ENCODE measurements at places on chromosomes 6 and 20.

- DNase-seq = no peak
Observed at GRCh38 chr6:145028144-145028818, 707.0 kb downstream of the EPM2A start.

DNA sequence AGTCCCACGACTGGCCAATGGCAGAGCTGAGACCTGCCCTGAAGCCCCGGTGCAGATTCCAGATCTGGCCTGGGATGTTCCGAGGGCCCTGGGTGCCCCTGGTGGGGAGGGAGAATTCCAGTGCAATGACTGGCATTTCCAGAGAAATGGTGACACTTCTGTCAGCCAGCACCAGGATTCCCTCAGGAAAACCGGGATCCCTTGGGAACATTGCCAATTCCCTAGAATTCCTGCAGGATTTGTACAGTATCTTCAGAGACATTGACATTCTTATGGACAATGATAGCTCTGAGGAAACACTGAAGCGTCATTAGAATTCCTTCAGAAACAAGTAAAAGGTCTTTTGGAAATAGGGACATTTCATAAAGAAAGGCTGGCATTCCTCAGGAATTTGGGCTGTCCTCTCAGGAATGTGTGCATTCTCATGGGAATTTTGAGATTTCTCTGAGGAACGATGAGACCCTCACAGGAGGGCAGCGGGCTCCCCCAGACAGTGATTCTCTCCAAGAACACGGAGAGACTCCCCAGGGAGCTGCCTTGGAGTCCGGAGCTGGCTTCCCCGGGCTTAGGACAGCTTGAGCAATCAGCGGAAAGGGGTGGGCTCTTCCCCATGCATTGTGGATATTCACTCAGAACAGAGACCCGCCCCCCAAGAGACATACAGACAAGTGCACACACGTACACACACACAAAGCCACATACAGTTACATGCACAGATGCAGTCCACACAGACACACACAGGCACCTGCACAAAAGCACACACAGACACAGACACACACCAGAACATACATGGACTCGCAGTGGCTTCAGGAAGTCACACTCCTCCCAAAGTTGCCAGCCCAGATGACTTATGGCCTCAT, 35.2 kb upstream of the BPIFA2 start:
- DNase-seq = no peak

DNA sequence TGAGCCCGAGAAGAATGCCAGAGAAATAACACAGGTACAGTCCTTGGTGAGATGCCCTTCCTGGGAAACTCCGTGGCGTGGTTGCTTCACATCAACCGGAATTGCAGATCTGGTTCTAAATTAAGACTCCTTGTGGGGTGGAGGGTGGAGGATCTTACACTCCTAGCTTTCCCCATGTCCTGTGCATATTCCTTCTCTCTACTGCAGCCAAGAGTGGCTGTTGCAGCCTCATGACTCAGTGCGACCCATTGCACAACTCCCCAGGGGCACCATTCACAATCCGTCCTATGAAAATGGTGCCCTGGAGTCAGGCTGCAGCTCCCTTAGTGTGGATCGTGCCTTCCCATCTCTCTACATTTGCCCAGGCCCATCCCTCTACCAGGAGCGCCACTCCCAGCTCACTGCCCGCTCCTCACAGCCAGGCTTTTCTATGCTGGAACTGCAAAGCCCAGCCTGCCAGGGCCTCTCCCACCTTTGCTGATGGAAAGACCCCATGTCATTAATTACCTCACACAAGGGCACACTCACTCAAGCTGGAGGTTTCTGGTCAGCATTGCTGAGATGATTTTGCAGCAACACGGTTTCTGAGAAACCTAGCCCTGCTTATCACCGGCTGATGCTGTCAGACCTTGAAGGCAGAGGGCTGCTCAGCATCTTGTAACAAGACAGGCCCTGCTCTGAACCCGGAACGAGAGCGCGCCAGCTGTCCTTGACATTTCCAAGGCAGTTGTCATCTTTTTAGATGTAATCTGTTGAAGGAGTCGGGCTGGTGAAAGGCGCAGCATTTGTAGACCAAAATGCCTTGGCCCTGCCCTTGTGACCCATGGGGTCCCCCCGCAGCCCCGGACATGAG, 39.7 kb downstream of the SIRPA start:
- no peak for DNase-seq

DNA sequence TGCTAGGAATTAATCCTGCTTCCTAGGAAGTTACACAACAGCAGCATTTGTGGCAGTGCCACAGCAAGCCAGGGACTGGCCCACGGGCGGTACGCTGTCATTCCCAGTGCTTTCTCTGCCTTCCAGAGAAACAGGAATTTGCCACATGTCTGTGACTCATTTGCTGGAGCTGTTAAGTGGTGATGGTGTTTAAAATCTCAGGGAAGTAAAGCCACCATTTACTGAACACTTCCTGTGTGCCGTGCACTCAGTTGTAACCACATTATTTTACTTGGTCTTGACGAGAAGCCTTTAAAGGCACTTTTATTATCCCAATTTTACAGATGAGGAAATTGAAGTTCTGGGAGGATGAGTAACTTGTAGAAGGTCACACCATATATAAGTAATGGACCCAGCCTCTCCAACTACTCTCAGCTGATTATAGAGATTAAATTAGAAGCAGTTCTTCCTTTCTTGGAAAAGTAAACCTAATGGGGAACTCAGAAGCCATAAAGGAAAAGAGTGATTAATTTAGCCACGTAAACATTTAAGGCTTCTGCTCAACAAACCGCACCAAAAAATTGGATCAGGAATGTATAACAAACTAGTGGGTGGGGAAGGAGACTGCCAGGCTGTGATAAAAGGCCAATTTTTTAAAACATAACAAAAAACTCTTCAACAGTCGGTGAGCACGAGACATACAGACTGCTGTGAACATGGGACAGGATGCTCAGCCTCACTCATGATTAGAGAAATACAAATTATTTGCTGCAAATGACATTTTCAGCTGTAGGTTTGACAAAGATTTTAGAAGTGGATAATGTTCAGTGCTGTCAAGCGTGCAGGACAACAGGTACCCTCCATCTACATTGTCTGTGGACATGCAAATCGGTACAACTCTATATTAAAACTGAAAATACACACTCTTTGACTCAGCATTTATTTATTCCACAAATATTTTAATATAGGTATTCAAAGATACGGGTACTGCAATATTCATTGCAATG, 311.2 kb downstream of the NRN1 start:
- DNase-seq = no peak

- no peak for DNase-seq
Observed at GRCh38 chr6:2103765-2104523, 141.5 kb downstream of the GMDS start.

- no peak for DNase-seq
Observed at GRCh38 chr6:82268301-82268846, 20.8 kb upstream of the IBTK start.

DNA sequence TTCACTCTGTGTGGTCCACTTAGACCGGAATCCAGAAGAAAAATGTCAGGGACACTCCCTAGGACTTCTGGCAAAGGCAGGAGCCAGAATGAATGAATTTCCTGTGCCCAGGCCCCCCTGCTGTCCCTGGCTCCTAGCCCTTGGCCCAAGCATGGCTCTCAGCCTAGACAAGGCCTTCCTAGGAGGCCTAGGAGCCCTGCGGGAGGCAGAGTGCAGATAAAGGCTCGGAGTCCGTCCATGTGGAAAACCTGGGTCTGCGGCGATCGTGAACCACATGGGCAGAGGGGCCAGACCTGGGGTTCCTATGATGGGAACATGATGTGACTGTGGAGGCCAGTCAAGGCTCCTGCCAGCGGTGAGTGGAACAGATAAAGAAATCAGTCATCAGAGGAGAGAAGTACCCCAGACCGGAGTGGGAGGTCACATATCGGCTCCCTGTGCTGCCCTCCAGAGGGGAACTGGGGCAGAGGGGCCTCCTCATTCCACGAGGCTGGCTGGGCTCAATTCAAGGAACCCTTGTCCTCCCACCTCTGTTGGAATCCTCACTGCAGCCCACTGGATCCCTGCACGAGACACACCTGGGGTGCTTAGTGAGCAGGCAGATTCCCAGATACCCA, 5.9 kb upstream of the VSTM2L start:
- no peak for DNase-seq

- DNase-seq = no peak
Observed at GRCh38 chr6:158655569-158656450, 6.0 kb downstream of the SYTL3 start.

- no peak for DNase-seq
Observed at GRCh38 chr20:10469056-10469455, 34.0 kb downstream of the SLX4IP start.

DNA sequence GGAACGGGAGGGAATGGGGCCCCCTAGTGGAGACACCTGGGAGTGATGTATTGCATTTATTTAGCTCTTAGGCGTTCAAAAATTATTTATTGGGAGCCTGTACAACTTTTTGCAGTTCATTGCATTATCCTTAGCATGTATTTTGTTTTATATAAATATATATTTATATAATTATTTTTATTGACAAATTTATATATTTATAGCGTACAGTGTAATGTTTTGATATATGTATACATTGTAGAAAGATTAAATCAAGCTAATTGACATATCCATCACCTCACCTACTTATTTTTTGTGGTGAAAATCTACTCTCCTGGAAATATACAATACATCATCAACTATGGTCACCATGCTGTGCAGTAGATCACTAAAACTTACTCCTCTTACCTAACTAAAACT, 975 bp downstream of the SIRT5 start:
- no peak for DNase-seq

DNA sequence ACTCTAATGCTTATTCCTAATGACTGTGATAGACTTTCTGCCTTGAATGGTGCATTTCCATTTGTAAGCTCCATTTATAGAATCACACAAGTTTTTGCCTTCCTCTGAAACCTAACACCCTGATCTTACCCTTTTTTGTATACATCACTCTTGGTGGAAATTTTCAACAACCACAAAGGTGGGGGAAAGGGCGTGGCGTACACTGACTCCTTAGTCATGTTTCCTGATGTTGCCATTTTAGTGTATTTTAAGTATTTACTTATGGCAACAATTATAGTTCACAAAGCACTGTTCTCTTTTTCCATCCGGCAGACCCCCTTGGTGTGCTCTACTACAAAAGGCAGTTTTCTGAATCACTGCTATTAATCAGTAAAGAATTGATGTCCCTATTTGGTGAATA, 92.0 kb downstream of the ATXN1 start:
- DNase-seq = peak; percentile 58

DNA sequence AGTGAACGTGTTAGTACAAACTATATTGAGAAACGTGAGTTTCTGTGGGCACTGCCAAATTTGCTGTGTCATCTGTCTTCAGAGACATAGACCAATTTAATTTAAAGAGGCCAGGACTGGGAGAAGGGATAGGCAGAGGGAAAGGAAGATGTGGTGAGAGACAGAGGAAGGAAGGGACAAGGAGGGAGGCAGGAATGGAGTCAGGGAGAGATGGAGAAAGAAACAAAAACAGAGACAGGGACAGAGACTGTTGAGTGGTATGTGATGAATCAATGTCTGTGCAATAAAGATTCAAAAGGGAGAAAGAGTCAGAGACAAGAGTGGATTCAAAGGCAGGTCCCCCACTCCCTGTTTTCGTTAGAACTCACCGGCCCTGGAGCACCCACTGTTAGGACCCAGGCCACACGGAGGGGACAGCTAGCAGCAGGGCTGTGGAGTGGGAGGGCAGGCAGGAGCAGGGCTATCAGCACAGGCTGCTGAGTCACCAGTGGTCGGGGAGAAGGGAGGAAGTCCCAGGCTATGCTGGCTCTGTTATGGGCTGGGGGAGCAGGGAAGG, 51.6 kb upstream of the CHD6 start:
- DNase-seq = no peak

GRCh38 chr6:170489836-170490235, 63.3 kb downstream of the PSMB1 start:
- no peak for DNase-seq

DNA sequence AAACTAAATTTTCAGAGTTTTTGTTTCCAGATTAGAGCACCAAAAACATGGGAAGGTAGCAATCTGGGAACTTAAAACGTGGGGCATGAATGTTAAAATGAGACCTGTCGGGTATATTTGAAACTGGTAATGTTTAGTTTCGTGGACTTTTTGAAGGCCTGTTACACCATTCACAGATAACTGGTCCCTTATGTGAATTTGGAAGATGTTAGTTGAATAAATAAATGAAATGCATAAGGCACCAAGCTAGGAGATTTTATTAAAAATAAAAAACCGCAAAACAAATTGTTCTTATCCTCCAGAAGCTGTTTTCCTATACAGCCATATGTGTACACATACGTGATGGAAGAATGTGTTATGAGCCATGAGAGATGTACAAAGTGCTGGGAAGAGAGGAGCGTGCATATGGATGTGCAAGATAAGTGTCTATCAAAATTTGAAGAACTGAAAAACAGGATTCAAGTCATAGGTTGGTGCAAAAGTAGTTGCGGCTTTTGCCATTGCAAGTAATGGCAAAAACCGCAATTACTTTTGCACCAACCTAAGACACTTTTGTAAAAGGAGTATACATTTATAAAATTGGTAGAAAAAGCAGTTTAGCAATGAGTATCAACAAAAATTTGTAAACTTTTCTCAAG, 700 bp upstream of the MCUR1 start:
- DNase-seq = no peak

DNA sequence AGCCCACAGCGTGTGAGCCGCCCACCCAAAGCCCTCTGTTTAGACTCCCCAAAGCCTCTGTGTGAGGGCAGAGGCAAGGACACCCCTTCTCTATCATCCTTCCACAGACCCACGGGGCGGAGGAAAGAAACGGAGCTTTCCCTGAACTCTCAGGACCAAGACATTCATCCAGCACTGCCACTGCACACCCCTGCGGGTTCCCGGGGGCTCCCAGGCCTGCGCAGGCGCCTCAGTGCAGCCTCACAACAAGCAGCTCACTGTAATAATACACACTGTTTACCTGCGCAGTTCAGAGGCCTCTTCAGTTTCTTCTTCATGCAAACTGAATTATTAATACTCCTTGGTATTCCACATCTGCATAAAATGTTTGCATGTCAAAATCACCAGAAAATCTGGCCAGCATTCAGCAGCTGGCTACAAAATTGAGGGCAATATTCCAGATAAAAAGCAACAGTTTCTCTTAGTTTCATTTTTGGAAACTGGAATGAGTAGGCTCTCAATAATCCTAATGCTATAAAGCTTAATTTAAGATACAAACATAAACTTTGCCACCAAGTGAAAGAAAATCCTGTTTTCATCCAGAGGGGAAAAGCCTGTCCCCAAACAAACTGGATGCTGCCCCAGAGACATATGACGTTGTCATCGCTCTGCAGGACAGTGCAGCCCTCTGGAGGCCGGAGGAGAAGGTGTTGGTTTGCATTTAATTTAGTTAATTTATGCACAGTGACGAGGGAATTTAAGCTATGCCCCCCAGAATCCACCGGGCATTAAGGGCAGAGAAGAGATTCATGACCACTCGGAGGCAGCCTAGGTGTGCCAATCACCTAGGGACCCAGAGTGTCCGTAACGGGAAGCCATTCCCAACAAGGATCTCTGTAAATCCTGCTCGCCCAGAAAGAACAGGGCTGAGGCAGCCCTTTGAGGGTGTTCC, 45.3 kb downstream of the NINL start:
- no peak for DNase-seq

GRCh38 chr20:824916-825315, 8.6 kb upstream of the FAM110A start:
- no peak for DNase-seq

DNA sequence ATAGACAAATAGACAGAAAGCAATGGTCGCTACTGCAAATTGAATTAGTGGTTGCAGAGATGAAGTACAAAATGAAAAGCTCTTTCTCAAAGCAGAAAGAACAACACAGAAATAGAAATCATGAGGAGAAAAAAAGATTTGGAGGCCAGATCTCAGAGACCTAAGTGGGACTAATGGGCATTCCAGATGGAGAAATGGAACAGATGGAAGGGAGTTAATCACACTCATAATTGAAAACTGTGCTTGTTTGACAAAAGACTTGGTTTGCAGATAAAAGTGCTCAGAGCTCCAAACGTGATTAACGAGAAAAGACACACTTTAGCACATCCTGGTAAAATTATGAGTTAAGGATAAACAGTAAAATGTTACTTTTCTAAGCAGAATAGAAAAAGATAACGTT, 58.1 kb upstream of the SNRPB2 start:
- DNase-seq = no peak
